Right ventricle myocardium inferior (tissue), 1 donor: ENCODE measurements at places on chromosomes 2 and 18. TPM values are rescaled to one million over a fixed set of nuclear protein-coding genes. Genes with fewer than 3 reads are reported as not detected.

Gene PHLPP1
- total RNA-seq = 5.1 TPM

GRCh38 chr2:224257156-224257555 is 144.8 kb downstream of the FAM124B start:
- DNase-seq = no peak

- no peak for DNase-seq
These were observed 208.4 kb downstream of the DYSF start for GRCh38 chr2:71661782-71662181.

DNA sequence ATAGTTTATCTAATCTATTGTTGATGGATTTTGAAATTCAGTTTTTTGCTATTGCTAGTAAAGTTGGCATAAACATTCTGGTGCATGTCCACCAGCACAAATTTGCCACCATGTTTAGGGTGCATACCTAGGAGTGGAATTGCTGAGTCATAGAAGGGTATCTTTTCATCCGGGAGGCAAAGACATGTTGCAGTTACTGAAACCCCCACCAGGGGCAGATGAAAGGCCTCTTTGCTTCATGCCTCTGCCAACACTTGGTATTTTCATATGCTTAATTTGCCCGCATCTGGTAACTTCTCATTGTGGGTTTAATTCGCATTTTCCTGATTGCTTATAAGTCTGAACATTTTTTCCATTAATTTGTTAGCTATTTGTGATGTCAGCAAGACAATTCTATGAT is 8.2 kb downstream of the DCC start:
- DNase-seq = no peak

- DNase-seq = no peak
These were observed 76.0 kb downstream of the SMAD7 start for GRCh38 chr18:48874701-48875162.

Gene CNDP1
- total RNA-seq = not detected

Gene RNF125
- 5.6 TPM for total RNA-seq

DNA sequence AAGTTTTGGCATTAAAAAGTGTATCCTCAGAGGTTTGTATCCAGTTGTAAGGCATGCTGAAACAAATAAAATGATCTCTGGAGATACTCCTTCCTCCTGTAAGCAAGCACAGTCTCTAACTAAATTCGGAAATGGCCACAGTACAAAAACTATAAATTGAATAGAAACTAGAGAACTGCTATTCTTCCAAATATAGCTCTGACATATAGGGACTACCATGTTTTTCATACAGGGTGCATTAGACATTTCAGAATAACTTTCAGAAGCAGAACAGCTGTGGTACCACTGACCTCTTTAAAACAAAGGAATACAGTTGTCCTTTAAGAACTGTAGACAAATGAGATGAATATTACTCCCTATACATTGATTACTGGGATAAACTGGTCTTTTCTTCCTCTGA is 568.5 kb downstream of the ARHGAP15 start:
- DNase-seq = no peak

DNA sequence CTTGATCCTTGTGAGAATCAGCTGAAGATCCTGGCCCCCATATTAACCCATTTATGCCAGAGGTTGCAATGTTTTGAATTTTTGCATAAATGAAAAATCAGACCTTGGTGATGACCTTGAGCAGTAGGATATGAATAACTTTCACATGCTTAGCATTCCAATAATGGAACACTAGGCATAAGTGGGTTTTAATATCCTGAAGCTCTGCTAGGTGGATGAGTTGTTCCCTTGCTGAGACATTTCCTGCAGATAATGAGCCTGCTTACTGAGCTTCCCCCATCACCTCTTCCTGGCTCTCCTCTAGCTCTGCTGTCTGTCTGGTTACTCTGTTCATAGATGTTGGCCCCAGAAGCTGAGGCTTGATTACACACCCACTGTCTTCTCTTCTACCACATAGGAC is 25.5 kb upstream of the SEC11C start:
- no peak for DNase-seq

GRCh38 chr2:16406496-16407289 is 258.9 kb downstream of the CYRIA start:
- no peak for DNase-seq

- DNase-seq = no peak
These were observed 61.5 kb upstream of the CYP20A1 start for GRCh38 chr2:203177361-203177760.

DNA sequence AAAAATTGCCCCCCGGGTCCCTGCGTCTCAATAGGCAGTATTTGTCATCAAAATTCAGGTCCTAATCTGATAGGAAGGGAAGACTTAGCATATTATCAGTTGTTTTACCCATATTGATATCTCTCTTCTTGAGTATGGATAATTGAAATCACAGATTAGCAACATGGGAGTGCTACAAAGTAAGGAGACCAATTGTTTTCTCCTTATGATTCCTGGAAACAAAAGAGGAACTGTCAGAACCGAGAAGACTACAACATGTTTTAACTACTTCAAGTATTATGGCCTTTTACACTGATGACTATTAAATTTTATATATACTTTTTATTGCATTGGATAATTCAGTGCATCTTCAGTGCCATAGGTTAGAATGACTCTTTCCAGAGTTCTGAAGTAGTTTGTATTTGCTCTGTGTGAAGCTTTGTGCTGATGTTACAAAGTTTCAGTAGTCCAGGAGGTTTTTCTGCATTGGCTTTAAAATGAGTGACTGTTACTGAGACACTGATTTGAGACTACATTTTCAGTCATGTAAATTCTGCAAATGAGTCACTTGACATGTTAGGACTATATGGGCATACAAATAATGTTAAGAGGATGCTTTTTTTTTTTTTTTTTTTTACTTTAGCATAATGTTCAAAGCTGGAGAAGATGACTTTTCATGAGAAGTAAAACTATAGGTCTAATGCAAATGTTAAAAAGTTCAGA is 19.7 kb upstream of the TLK1 start:
- DNase-seq = no peak

GRCh38 chr18:25239581-25240419 is 112.2 kb downstream of the ZNF521 start:
- no peak for DNase-seq

Gene IL1RL1
- 1.7 TPM for total RNA-seq

Gene COPS9
- 220 TPM for total RNA-seq

DNA sequence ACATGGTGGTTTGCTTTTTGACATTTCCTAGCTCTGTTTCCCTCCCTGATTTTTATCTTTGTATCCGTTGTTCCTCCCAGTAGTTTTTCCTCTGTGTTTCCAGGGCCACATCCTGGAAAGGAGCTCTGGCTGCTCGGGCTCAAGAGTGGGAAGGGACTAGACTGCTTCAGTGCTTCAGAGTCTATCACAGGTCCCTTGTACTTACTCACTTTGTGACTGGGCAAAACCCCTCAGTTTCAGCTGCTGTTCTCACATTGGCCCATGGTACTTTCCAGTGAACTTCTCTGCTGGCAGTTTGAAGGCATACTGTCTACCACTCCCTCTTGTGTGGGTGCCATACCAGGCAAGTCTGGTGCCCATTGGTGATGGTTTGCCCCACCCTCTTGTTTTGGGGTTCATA is 7.5 kb upstream of the STAMBP start:
- DNase-seq = no peak
